GM10248 (cell line): ENCODE measurements at places on chromosomes 4 and X.

DNA sequence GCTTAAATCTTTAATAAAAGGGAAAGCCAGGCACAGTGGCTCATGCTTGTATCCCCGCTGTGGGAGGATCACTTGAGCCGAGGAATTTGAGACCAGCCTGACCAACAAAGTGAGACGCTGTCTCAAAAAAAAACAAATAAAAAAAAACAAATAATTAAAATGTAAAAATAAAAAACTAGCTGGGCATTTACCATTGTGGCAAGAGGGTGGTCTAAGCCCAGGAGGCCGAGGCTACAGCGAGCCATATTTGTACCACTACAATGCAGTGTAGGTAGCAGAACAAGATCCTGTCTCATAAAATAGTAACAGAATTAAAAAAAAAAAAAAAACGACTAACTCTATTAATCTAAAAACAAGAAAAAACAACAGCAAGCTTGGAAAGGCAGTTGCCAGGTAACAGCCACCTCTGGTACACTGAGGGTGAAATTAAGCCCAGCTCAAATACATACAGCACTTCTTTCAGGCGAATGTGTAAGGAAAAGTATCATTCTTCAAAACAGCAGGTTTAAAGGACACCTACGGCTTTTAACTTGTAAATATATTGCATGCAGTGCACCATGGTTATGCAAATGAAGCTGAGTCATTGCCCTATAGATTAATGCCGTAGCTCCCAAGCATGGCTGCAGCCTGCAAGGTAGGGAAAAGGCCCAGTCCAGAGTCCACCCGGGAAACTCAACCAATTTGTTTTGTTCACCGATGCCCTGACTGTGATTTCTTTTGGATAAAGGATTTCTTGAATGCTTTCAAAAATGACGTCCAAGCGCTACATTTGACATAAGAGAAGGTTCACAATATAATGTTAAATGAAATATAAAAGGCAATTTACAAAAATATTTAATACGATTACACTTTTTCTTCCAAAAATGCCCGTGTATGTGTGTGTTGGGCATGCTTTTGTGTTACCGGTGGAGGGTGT, 14.5 kb upstream of the TXLNG start:
- no peak for DNase-seq

DNA sequence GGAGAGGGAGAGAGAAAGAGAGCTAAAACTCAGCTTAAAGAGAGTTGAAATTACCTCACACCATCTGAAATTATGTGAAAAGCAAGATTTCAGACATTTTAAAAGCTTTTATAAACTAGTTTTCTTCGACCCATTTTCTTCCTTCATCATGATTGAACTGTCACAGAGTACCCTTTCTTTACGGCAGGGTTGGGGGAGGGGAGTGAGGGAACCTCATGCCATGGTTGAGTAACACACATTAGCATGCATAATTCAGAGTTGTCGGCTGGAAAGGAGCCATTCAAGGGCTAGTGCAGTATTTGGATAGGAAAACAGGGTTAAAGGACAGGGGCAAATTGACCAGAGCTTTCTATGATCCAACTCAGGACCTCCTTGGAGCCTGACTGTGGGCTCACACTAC, 46.2 kb downstream of the PCDH19 start:
- DNase-seq: no peak

DNA sequence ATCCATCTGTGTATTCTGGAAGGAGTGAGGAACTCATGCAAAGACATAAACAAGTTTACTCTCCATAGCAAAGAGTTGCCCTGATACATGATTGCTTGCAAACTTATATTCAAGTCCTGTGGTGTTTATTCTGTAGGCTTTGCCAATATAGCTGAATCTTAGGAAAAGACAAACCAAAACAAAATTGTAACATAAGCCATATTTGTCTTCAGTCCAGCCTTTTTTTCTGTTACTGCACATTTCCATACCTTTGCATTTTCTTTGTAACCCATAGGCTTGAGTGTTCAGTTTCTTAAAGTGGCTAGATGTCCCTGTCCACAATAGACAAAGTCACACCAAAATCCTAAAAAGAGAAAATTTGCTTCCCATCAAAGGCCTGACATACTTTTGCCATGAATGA, 120.4 kb downstream of the PPARGC1A start:
- no peak for DNase-seq

DNA sequence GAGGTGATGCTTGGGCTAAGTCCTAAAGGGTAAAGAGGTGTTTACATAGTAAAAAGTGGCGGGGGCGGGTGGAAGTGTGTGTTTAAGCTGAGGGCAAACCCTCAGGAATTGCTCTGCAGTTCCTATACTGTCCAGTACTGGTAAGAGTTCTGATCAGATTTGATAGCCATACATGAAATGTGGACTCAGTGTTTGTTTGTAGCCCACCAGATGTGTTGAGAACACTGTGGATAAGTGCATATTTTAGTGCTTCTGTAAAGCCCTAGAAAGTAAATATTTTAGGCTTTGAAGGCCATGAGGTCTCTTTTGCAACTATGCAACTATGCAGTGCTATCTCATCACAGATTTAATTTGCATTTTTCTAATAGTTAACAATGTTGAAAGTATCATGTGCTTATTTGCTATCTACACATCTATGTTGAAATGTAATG, 80.7 kb upstream of the EOLA2 start:
- DNase-seq: no peak

- DNase-seq: no peak
Measured at GRCh38 chr4:71243091-71243833, 95.6 kb upstream of the SLC4A4 start.

DNA sequence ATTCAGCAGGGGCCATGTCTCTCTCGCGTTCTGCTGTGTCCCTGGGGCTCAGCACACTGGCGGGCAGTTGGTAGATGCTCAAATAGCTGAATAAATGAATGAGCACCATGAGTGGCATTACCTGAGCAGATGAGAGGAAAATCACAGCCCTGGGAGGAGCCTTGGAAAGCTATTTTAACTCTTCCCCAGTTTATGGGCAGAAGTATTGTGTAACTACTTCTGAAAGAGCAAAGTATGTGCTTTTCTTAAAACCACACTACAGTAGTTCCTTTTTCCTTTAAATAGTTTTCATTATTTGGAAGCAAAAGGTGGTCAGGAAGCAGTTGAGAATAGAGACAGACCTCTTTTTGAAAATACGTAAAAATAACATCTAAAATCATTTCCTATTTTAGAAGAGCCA, 3.0 kb upstream of the PLAC1 start:
- no peak for DNase-seq

- no peak for DNase-seq
Measured at GRCh38 chr4:103292959-103293358, 94.8 kb upstream of the CENPE start.

DNA sequence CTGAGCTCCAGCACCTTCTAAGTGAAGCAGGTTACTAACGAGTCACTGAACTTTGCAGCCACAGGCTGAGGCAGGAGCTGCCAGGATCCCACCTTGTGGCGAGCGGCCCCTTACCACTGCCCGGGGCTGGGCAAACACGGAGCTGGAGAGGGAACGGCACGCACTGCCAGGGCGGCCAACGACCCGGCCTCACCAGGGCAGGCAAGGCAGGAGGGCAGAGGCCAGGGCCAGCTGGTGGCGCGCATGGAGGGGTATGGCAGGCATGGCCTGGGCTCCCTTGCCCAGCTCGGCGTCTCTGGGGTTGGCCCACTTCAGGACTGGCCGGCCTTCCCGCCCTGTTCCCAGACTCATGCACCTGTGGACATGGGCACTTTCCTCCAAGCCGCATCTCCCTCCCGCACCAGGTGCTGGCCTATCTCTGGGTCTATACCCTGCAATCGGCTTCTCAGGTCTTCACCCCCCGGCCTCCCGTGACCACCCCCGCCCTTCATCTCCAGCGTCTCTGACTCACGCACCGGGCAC, 64.9 kb downstream of the FAM53A start:
- no peak for DNase-seq

DNA sequence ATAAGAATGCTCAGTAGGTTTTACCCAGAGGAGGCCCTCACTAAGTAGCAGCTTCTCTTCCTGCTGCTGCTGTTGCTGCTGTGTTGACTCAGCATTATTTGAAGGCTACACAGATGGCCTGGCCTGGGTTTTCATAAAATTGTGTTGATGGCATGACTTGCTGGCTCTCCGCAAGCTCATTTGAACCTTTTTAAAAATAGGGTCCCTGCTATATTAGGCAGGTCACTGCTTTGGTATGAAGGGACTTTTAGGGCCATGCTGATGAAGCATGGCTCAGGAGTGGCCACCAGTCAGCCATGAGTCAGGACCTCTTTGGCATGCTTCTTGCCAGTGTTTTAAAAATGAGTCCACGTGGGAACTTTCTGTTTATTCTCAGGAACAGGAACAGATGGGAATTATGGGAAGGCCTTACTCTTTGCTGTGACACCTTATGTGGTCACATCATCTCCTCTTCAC, 128.7 kb downstream of the MID1IP1 start:
- no peak for DNase-seq

GRCh38 chr4:17511051-17511450, 839 bp downstream of the QDPR start:
- DNase-seq: no peak

DNA sequence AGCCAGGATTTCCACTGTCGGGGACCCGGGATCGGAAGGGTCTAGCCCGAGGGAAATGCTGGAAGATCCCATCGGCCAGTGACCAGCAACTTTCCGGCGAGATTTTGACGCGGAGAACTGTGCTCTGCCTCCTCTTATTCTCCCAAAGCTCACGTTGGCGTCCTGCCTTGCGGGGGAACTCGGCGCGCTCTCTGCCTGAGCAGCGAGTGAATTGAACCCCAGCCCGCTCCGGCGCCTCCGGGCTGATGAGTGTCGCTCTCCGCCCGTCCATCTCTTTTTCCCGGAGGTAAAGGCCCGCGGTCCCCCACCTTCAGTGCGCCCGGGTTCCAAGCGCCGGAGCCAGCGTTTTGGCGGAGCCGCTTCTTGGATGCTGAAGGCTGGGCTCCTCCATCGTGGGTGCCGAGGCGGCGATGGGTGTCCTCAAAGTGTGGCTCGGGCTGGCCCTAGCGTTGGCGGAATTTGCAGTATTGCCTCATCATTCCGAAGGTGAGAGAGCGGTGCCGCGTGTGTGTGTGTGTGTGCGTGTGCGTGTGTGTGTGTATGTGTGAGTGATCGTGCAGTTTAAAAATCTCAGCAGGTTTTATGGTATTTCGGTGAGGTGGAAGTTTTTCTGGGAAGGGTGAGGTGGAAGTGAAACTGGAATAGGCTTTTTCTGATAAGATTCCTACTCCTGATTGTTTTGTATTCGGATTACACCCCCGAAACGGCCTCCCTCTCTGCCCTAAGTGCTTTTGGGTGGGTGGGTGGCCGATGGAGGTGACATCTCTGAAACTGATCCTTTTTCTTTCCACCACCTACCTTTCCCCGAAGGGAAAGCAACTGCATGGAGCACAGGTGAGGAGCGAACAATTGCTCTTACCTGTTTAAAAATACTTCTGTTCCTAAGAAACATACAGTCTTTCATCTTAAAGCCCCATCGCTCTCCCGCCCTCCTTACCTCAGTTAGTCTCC, 752 bp downstream of the FRAS1 start:
- no peak for DNase-seq

GRCh38 chr4:125772680-125773079, 457.9 kb downstream of the FAT4 start:
- no peak for DNase-seq

DNA sequence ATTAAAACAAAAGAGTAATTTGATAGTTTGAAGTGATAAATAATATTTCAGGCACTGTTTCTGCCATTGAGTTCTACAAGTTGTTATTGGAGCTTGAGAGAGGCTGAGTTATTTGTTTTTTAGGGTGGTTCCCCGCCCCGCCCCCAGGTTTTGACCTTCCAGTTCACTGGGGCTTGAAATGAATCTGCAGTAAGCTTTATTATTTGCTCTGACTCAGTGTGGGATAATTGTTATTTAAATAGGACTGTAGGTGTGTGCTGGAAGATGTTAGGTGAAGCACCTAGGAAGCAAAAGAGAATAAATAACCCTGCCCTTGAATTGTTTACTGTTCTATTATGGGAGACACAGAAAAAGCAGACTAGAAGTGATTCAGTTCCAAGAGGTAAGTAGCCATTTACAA, 81.2 kb upstream of the KCNIP4 start:
- no peak for DNase-seq

DNA sequence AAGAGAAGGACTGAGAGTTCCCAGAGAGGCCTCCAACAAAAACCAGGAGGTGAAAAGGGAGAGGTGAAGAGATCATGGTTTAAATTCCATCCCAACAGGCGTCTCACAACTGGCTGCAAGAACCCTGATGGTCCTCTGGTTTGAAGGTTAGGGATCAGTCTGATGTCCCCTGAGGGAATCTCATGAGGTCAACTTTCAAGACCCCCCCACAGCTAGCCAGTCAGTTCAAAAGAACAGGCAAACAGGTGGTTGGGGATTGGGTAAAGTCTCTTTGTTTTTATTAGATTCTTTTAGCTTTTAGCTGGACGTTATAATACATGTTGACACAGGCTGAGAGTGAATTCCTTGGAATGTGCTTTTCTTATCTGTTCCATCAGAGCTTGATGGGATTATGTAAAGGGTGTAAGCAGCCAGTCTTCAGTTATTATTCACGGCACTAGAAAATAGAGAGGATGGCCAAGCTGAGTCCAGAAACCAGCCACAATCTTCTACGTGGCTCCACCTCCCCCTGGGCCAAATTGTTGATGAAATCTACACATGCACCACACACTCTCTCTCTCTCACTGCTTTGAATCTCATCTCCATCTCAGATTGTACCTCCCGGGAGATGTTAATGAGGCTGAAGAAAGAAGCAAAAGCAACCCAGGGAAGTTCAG, 20.8 kb downstream of the ENPP6 start:
- no peak for DNase-seq

DNA sequence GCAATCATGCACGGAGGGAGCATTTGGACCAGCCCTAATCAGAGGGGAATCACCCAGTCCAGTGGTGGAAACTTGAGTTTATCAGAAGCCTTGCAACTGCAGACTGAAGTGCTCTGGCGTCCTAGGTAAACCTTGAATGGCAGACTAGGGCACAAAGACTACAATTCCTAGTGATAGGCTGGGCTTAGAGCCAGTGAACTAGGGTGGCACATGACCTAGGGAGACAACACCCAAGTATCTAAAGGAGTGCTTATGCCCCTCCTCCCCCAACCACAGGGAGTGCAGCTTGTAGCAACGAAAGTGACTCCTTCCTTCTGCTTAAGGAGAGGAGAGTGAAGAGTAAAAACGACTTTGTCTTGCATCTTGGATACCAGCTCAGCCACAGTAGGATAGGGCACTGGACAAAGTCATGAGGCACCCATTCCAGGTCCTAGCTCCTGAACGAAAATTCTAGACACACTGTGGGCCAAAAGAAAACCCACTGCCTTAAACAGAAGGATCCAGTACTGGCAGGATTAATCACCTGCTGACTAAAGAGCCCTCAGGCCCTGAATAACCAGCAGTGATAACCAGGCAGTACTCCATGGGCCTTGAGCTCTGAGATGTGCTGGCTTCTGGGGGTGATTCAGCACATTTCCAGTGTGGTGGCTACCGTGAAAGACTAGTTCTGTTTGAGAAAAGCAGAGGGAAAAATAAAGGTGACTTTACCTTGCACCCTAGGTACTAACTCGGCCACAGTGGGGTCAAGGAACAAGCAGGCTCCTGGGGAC, 58.7 kb upstream of the STARD8 start:
- DNase-seq: no peak
